ENCODE measurements at places on chromosomes 16 and 17.

GRCh38 chr16:27098366-27099049 lies 31.8 kb downstream of the C16orf82 start:
- DNase-seq: no peak
- no peak overlapping the region for H3K4me3 ChIP-seq
- H3K27me3 ChIP-seq: no peaks in the 10 kb centered on the region
- H3K4me1 ChIP-seq: no peaks in the 10 kb centered on the region
- no peaks in the 10 kb centered on the region for H3K36me3 ChIP-seq

DNA sequence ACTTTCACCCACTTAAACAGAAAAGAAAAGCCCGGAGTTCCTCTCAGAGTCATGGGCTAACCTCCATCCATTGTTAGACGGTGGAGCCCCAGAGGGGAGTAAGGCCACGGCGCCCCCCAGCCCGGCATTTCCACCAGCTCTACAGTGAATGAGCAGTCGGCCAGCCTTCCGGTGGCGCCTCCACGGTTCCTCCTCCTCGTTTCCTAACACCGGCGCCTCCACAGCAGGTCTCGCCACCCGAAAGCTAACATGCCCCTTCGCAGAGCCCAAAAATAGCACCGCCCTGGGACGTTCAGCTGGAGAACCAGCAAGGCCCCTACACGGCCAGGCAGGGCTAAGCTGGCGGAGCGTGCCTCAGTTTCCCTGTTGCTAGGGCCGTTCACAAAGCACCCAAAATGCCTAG lies 858 bp downstream of the MMD start:
- no peaks in the 10 kb centered on the region for H3K36me3 ChIP-seq
- H3K4me3 ChIP-seq: peak overlapping the region; percentile 94
- no peak for DNase-seq
- H3K4me1 ChIP-seq: peaks cover 7% of the 10 kb centered on the region
- H3K27ac ChIP-seq: no peak overlapping the region

DNA sequence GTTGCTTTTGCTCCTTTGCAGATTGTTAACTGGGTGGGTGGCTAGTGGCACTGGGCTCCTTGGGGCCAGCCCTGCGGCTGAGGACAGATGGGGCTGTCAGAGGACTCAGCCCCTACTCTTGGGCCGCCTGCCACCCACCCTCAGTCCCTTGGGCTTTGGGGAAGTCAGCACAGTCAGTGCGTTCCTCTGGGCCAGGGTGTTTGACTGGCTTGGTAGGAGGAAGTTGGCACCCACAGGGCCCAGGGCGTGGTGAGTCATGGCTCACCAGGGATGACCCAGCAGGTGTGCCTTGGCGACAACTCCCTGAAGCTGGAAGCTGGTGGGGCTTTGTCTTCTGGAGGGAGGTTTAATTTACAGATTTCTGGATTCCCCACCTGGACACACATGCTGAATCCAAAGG lies 32.4 kb downstream of the HAPSTR1 start:
- no peak overlapping the region for H3K27ac ChIP-seq
- no peaks in the 10 kb centered on the region for H3K4me1 ChIP-seq
- no peak overlapping the region for H3K4me3 ChIP-seq
- peak; percentile 33 for DNase-seq
- H3K27me3 ChIP-seq: no peaks in the 10 kb centered on the region

DNA sequence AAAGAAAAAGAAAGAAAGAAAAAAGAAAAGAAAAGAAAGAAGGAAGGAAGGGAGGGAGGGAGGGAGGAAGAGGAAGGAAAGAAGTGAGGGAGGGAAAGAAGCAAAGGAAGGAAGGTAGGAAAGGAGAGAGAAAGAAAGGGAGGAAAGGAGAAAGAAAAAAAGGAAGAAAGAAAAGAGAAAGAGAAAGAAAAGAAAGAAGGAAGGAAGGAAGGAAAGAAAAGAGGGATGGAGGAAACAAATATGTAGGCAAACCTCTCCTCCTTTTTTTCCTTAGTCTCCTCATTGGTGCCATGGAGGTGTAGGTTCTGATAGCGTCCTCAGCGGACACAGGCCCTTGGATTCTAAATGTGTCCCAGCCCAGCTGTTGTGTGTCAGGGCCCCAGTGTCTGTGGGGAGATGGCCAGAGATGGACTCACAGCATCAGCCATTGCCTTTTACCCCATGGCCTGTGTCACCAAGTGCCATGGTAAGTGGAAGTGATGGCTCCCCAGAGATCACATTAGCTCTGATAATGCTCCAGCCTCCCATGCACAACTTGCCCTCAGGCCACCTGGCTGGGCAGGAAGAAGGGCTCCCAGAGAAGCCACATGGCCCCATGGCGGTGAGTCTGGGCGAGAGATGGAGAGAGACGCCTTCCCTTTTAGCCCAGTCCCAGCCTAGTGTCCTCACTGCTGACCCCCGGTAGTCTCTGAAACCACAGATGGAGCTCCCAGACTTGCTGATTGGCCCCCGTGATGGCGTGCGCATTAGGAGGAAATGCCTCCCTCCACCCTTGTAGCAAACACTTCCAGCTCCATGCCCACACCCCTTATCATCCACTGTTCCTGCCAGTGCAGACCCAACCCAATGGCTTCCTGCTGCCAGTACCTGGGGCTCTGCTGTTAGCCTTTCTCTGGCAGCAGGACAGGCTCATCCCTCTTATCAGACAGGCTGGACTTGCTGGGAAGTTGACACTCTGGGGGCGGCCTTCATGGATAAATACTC lies 3.7 kb upstream of the SLC6A2 start:
- peaks cover 3% of the 10 kb centered on the region for H3K4me1 ChIP-seq
- no peaks in the 10 kb centered on the region for H3K36me3 ChIP-seq
- no peak for DNase-seq
- H3K27ac ChIP-seq: no peak overlapping the region

GRCh38 chr17:28549236-28550132 lies 2.9 kb downstream of the UNC119 start:
- H3K27me3 ChIP-seq: no peaks in the 10 kb centered on the region
- peaks cover 5% of the 10 kb centered on the region for H3K4me1 ChIP-seq
- peaks cover 6% of the 10 kb centered on the region for H3K36me3 ChIP-seq
- H3K4me3 ChIP-seq: no peak overlapping the region
- H3K27ac ChIP-seq: no peak overlapping the region

GRCh38 chr16:22968931-22969330 lies 155.0 kb downstream of the HS3ST2 start:
- H3K27ac ChIP-seq: no peak overlapping the region
- no peaks in the 10 kb centered on the region for H3K4me1 ChIP-seq
- no peaks in the 10 kb centered on the region for H3K36me3 ChIP-seq
- no peak overlapping the region for H3K4me3 ChIP-seq

Data from H1 (cell line).